ENCODE measurements at places on chromosomes 16 and 17.

DNA sequence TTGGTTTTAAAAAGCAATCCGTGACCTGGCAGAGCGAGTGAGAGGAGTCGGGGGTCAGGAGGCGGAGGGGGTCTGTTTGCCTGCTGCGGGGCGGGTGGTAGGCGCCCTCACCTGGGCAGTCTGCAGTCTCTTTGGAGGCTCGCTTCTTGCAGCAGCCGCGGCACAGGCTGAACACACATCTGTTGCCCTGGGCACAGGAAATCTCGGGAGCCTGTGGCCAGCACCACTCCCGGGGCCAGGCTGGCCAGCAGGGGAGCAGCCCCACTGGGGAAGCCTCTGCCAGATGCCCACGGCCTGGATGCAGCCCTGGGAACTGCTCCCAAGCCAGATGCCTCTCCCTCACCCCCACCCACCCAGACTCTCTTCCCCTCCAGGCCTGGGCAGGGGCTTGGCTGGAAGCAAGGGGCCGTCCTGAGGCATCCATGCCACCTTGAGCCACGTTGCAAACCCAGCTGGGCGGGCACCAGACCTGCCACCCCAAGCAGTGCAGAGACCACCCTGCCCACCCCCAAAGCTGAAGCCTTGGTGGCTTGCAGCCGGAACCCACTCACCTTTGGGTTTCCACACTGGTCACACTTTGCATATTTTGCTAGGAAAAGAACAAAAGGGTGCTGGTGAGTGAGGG, 6.6 kb downstream of the GPS1 start:
- DNase-seq: no peak

DNA sequence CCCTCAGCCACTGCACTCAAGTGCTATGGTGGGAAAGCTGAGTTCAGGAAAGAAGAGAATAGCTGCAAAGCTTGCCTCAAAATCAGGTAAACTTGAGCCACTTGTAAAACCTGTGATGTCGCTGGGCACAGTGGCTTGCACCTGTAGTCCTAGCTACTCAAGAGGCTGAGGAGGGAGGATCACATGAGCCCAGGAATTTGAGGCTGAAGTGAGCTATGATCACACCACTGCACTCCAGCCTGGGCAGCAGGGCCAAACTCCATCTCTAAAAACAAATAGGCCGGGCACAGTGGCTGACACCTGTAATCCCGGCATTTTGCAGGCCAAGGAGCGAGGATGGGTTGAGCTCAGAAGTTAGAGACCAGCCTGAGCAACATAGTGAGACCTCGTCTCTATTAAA, 26.4 kb upstream of the SMURF2 start:
- no peak for DNase-seq

GRCh38 chr17:12665263-12666210, at the start of gene MYOCD:
MYOCD (plus strand) TSS chr17:12665890; CDS start chr17:12666189, 299 bp downstream.
- no peak for DNase-seq

DNA sequence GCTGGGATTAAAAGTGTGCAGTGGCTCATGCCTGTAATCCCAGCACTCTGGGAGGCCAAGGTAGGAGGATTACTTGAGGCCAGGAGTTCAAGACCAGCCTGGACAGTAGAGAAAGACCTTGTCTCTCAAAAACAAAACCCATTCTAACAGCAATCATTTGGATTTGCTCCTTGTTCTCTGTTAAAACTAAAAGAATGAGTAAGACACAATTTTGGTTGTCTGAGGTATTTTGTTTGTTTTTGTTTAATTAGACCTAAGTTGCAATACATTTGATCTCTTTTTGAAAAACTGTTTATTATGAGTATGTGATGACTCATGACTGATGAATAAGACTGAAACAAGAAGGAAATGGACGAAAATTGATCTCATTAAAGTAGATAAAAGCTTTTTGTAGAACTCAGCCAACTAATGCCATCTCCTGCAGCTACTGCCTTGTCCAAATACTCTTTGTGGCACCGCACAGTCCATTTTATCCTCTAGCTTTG, 29.0 kb downstream of the GLG1 start:
- no peak for DNase-seq

DNA sequence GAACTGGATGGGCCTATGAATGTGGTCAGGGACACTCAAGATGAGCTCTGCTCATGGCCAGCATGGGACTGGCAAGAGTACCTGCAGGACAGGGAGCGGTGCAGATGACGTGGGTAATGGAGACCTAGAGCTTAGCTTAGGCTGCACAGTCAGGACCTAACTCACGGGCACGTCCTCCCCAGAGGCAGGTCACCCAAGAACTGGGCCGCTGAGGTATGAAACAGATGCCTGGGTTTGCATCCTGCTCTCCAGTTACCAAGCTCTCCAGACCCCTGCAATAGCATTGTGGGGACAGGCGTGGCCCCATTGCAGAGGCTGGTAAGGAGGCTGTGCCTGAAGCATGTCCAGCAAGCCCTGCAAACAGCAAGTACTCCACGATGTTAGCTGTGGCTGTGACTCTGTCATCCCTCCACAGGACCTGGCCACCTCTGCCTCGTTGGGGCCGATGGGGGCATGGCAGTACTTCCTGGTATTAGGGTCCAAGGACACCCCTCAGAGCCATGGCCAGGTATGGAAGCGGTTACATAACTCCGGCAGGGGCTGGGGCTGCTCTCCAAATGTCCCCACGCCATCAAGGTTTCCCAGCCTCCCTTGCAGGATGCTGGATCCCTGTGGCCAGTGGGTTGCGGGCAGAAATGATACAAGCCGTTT, 37.5 kb upstream of the RBFOX3 start:
- DNase-seq: no peak

DNA sequence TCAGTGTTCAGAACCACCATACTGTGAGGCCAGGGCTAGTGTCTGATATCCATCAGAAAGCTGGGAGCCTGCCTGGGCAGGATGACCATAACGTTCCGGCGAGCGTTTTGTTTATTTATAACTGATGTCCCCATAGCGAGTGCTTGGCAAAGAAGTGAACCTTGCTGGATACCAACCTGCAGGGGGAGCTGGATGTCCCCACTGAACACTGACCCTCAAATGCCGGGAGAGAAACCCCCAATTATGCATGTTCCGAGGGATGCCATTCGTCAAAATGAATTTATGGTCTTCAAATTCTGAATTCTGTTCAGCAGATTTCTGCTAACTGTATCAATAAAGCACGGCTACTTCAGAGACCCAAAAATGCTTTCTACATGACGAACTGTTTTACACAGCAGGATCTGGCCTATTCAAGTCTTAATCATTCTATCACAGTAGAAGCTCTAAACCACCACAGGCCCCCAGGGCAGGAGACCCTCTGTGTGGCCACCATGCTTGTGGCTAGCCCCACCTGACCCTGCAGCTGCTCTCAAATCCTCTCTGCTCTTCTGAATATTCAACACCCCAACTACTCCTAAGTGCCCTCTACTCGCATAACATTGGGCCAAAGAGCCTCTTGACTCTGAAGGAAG, 15.2 kb downstream of the MED24 start:
- peak; percentile 49 for DNase-seq

DNA sequence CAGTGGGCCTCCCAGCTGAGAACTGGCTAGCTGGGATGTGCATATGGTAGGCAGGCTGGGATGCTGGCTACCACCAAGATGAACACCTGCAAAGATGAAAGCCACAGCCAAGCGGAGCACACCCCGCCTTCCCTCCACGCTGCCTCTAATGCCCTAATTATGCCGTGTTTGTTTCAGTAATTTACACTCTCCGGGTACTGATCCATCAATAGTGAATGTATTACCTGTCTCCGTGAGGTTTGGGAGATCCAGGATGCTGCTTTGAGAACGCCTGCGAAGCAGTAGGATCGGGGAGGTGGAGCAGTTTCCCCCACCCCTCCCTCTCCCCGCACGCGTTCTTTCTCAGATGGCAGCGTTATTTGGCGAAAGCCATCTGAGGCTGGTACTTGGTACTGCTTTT, 28.9 kb upstream of the GSE1 start:
- no peak for DNase-seq

DNA sequence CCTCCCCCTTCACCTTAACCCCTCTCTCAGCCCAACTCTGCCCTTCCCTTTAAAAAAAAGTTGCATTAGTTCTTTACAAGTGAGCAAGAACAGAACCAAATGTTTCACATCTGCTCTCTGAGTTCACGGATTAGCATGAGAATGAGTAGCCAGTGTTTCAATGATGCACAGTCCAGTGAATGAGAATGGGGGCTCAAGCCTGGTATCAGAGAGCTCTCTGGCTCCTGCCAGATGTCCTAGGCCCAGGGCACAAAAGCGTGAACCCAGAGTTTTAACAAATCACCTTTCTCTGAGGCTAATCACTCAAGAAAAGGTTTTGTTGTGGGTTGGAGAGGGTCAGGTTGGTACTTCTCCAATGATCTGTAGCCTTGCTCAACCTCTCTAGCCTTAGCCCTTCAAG, 41.5 kb upstream of the HS3ST3A1 start:
- DNase-seq: no peak

DNA sequence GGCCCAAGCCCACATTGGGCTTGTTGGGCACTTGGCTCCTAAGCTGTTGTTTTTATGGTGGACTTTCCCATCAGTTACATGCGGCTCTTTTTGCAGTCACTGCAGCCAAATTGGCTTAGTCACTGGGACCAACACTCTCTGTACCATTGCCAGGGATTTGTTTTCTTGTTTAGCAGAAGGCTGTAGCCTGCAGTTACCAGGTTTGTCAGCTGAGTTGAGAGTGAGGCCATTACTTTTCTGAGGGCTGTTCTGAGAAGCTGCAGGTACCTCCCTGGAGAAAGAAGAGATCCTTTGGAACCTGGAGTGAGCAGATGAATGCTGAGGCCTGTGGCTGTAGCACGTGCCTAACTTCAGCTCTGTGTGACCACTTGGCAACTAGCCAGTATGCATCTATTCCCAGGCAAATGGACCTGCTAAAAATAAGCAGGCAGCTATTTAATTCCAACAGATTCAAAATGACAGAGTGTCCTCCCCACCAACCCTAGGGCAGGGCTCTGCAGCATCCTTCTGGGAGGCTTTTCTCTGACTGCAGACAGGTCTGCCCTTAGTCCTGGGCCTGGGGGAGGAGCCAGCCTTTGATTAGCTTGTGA, 12.9 kb downstream of the AKAP1 start:
- DNase-seq: no peak
